Activated T-cell treated with anti-CD3 and anti-CD28 coated beads, Interleukin-2, amount 50 U/mL, for 72 hours (primary cell): ENCODE measurements at places on chromosomes 1 and 21. TPM values are rescaled to one million over a fixed set of nuclear protein-coding genes. Genes with fewer than 3 reads are reported as not detected.

GRCh38 chr21:45471525-45472221 is 66.7 kb downstream of the COL18A1 start:
- DNase-seq: no peak

- no peak for DNase-seq
These were observed 66.7 kb upstream of the GUCA2A start for GRCh38 chr1:42231253-42231652.

The CCDC24 gene
- 0.99 TPM for total RNA-seq

The NUDT4B gene
- 0.65 TPM for total RNA-seq

DNA sequence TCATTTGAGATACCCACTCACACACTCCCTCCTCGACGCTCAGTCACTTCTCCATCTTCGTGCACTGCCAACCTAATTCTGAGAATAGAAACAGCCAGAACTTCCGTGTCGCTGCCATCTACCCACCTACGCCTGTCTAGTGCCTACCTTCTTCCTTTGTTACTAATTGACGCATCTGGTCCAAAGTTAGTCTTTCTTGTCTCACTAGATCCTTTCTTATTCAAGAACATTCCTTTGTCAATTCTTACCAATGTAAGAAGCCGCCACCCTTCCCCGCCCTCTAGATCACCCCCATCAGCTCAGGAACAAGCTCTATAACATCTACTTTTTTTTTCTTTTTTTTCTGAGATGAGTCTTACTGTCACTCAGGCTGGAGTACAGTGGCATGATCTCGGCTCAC is 3.7 kb downstream of the PADI6 start:
- DNase-seq: no peak

- DNase-seq: no peak
These were observed 7.9 kb downstream of the THBS3 start for GRCh38 chr1:155199792-155200191.

The LRRC40 gene
- total RNA-seq: 22.5 TPM

The C1orf50 gene
- total RNA-seq: 11.7 TPM

- DNase-seq: no peak
These were observed 290.0 kb upstream of the ADGRL2 start for GRCh38 chr1:81510701-81511100.

GRCh38 chr1:163094182-163094581 is 25.0 kb downstream of the RGS4 start:
- DNase-seq: no peak

- no peak for DNase-seq
These were observed 134.0 kb downstream of the KIF26B start for GRCh38 chr1:245288796-245289195.

DNA sequence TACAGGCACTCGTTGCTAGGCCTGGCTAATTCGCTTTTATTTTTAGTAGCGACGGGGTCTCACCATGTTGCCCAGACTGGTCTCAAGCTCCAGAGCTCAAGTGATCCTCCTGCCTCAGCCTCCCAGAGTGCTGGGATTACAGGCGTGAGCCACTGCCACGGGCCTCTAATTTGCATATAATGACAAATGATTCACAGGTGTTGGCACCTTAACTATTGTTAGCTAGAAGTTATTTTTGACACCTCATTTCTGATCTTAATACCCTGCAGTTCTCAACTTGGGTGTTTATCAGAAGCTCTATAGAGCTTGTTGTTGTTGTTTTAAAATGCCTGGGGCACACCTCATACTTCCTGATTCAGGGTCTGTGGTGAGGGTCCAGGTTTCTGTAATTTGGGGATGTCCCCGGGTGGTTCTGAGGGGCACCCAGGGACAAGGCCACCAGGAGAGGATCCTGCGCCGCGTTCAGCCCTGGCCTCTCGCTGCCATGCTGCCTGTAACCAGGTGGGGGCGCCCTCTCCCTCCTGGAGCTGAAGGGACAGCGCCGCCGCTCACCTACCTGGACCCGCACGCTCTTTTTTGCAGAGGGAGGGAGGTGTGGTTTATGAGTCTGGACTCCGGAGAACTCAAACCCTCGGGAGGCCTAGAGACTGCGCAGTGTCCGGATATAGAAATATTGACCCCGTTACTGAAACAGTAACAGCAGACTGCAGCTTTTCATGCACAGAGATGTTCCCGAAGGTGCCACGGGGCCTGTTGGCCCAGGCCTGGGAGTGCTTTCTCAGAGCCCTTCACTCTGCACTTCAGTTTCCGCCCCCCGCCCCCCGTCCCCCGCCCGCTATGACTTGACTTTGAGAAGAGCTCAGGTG is 23.0 kb upstream of the NEK2 start:
- DNase-seq: peak; percentile 87

The RAB3B gene
- total RNA-seq: 0.12 TPM
